ENCODE measurements at places on chromosomes 6 and 20. TPM values are rescaled to one million over a fixed set of nuclear protein-coding genes. Genes with fewer than 3 reads are reported as not detected.

The DPPA5 gene
- total RNA-seq = not detected

GRCh38 chr6:68760941-68761676 lies 126.0 kb downstream of the ADGRB3 start:
- no peaks in the 10 kb centered on the region for H3K36me3 ChIP-seq
- no peaks in the 10 kb centered on the region for H3K4me1 ChIP-seq
- no peak for DNase-seq
- H3K27me3 ChIP-seq = no peaks in the 10 kb centered on the region
- H3K4me3 ChIP-seq = no peak overlapping the region

DNA sequence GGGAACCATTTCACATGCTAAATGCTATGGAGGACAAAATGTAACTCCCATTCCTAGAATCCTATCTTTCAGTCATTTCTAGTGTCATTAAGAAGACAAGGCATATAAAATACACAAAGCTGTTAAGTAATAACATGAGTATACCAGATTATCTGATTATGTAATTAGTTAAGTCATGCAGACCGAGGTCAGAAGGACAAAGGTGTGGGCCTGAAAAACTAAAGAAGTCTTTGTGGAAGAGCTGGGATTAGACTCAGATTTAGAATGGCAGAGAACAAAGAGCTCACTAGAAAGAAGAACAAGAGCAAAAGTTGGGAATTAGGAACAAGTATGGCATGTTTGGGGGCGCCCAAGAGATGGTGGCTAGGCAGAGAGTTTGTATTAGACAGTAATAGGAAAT lies 37.0 kb downstream of the EFHC1 start:
- DNase-seq = no peak
- H3K27me3 ChIP-seq = no peaks in the 10 kb centered on the region
- no peak overlapping the region for H3K4me3 ChIP-seq
- no peaks in the 10 kb centered on the region for H3K4me1 ChIP-seq
- H3K27ac ChIP-seq = no peak overlapping the region
- H3K36me3 ChIP-seq = peaks cover 2% of the 10 kb centered on the region

The COL21A1 gene
- 51.7 TPM for total RNA-seq

The OR2B6 gene
- total RNA-seq = not detected

DNA sequence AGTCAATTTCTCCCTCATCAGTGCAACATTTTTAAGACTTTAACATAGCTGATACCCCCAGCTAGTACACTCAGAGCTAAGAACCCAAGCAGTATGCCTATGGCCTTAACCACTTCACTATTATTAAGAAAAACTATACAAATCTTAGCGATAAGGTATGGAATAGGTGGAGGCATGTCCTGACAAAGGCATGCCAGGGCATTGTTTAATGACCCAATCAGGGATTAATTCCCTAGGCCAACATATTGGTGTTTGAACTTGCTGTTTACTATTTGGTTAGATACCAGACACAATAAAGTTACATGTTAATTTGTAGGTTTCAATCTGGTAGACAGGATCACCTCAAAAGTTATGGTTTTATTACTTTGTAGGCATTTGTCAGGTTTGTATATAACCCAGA lies 93.1 kb downstream of the ARMC2 start:
- no peak for DNase-seq
- no peak overlapping the region for H3K4me3 ChIP-seq
- no peaks in the 10 kb centered on the region for H3K36me3 ChIP-seq
- H3K4me1 ChIP-seq = peaks cover 12% of the 10 kb centered on the region
- H3K27me3 ChIP-seq = no peaks in the 10 kb centered on the region
- H3K27ac ChIP-seq = no peak overlapping the region

The SPATS1 gene
- 0.30 TPM for total RNA-seq

The TMEM217 gene
- 1.4 TPM for total RNA-seq

The NUP43 gene
- total RNA-seq = 23.4 TPM

GRCh38 chr6:80366714-80367113 lies 260.2 kb downstream of the BCKDHB start:
- no peaks in the 10 kb centered on the region for H3K27me3 ChIP-seq
- H3K4me3 ChIP-seq = no peak overlapping the region
- H3K27ac ChIP-seq = no peak overlapping the region
- peak; percentile 14 for DNase-seq

The BPIFB4 gene
- total RNA-seq = not detected

DNA sequence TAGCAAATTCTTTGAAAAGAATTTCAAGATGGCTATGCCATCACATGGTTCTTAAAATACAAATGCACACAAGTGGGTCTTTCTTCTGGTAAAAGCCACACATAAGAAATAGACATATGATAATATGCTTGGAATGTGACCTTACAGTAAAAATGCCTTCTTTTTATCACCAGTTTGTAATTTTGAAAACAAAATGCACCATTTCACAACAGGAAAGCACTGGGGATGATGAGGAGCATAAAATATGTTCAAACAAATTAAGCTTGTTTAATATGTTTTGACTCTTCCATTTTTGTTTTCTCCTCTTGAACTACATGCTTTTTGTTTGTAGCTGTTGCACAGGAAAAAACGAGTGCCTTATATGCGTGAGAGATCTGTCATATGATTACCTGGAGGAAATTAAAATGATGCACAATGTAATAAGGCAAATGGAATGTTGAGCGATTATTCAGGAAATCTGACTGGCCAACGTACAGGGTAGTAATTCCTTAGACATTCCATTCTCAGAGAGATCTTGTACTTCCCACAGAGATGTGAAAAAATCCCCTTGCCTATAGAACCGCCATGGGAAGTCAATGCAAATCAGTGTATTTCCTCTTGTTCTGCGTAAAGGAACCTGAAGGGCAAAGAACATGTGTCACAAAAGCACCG lies 911.6 kb downstream of the TFAP2A start:
- no peak overlapping the region for H3K27ac ChIP-seq
- no peak overlapping the region for H3K4me3 ChIP-seq
- no peaks in the 10 kb centered on the region for H3K27me3 ChIP-seq
- H3K36me3 ChIP-seq = no peaks in the 10 kb centered on the region
- DNase-seq = no peak
- H3K4me1 ChIP-seq = no peaks in the 10 kb centered on the region

The MAN1A1 gene
- 52.2 TPM for total RNA-seq

- H3K36me3 ChIP-seq = no peaks in the 10 kb centered on the region
- no peak overlapping the region for H3K4me3 ChIP-seq
- H3K27ac ChIP-seq = no peak overlapping the region
- H3K27me3 ChIP-seq = no peaks in the 10 kb centered on the region
- DNase-seq = no peak
Observed at GRCh38 chr6:11514672-11515071, 22.9 kb upstream of the TMEM170B start.

Data from spinal cord (tissue), 10 donors.